ENCODE measurements at places on chromosomes 2 and 18.

GRCh38 chr2:240574386-240575100, 6.3 kb downstream of the RNPEPL1 start:
- DNase-seq: no peak

- no peak for DNase-seq
Observed at GRCh38 chr2:55019526-55020258, 30.6 kb downstream of the RTN4 start.

- no peak for DNase-seq
Observed at GRCh38 chr18:39793609-39794008, 2161.4 kb upstream of the PIK3C3 start.

DNA sequence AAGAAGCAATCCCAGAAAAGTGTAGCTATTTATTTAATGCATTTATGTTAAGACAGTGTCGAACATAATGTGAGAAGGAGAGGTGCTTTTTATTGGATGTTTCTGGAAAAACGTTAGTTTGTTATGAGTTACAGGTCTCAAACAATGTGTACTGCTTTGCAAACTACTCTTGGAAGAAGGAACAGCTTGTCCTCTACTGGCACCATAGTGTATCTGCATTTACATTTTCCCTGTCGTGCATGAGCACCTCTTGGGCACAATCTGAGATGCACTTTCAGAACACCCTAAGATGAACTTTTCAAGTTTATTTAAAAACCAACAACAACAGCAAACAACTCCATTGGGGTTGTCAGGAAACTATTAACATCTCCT, 22.8 kb downstream of the CCNYL1 start:
- no peak for DNase-seq

- DNase-seq: no peak
Observed at GRCh38 chr2:160515120-160515519, 21.5 kb upstream of the RBMS1 start.

DNA sequence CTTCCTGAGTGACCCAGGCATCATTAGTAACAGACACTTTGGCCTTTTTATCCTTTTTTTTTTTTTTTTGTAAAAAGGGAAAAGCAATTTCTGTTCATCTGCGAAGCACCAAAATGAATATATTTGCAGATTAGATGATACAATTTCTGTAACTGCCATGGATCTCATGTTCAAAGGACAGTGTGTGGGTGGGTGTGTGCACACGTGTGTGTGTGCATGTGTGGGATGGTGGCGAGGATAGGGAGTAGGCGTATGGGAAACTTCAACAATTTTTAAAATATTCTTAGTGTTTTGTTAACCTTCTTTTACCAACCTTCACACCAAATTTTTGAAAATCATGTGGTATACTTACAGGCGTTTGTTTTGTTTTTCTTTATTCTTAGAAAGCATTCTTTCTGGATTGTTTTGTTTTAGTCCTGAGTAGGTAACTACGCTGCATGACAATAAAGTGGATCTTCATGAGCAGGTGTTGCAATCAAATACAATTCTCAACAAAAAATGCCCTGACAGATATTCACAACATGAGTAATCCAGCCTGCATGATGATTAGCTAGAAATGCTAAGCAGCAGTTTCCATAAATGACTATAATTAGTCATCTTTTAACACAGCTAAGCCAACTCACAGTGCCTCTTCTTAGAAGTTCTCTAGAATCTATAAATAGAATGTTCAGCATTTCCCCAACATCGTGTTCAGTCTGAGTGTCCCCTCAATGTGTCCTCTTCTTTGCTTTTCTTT, 53.5 kb upstream of the RMDN2 start:
- no peak for DNase-seq

DNA sequence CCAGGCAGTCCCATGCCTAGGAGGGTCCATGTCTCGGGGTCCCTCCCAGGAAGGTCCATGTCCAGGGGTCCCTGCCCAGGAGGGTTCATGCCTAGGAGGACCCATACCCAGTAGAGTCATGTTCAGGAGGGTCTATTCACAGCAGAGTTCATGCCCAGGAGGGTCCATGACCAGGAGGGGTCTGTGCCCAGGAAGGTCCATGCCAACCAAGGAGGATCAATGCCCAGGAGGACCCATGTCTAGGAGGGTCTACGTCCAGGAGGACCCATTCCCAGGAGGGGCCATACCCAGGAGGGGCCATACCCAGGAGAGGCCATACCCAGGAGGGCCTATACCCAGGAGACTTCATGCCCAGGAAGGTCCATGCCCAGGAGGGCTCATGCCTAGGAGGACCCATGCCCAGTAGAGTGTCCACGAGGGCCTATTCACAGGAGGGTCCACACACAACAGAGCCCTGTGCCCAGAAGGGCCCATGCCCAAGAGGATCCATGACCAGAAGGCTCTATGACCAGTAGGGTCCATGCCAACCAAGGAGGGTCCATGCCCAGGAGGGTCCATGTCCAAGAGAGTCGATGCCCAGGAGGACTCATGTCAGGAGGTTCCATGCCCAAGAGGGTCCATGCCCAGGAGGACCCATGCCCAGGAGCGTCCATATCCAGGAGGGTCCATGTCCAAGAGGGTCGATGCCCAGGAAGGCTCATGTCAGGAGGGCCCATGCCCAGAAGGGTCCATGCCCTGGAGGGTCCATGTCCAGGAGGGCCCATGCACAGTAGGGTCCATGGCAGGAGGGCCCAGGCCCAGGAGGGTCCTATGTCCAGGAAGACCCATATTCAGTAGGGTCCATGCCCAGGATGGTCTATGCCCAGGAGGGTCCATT, 10.1 kb downstream of the GPR35 start:
- no peak for DNase-seq

DNA sequence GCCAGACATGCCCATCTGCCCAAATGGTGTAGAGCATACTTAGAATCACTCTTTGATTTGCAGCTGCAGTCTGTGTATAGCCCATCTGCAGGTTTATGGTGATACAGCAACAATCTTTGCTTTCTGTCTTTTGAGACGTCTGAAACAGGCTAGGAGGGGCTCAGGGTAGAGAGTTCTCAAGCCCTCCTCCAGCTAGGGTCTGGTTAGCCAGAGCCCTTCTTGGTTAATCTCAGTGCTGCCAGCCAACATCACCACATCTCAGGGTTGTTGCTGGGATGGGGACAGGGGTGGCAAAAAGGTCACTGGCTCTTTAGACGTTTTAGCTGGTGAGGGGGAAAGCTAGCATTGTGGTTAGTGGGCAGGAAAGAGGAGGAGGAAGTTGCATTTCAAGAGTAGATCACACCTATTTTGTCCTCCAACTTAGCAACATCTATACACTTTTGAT, 136.6 kb upstream of the ACAA2 start:
- DNase-seq: no peak

- DNase-seq: no peak
Observed at GRCh38 chr18:34729264-34729663, 19.2 kb downstream of the DTNA start.

DNA sequence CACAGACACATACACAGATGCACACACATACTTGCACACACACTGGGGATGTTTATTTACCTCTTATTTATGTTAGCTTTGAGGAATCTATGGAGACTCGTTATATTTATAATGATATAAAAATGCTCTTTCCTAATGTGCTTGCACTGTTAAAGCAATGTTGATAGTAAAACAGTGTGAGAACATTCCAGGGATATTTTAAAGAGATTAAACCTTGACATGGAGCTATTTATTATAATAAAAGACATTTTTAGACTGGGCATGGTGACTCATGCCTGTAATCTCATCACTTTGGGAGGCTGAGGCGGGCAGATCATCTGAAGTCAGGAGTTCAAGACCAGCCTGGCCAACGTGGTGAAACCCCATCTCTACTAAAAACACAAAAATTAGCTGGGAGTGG, 557.3 kb upstream of the ZNF804A start:
- no peak for DNase-seq

- no peak for DNase-seq
Observed at GRCh38 chr2:47357483-47357882, 45.5 kb upstream of the MSH2 start.

DNA sequence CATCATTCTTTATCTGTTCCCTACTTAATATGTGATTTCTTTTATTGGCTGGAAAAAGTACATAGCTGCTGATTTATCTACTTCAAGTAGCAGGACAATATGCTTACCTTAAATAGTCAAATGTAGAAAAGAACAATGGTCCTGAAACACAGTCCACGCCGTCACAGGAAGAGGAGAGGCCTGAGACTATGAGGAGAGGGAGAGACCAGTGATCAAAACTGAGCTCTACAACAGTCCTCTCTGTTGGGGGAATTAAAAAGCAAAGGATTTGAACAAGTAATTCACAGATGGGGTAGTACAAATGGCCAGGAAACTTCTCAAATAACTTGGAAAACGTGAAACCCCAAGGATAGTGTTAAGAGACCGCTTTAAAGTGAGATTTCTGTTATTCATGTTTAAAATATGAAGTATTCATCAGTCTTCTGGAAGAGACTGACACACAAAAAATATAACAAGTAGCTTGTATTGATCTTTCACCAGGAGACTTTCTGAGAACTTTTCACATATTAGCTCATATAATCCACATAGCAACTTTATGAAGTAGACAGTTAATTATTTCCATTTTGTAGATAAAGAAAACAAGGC, 20.2 kb downstream of the SCYGR8 start:
- DNase-seq: no peak

- no peak for DNase-seq
Observed at GRCh38 chr18:3384664-3385563, 65.1 kb upstream of the TGIF1 start.

DNA sequence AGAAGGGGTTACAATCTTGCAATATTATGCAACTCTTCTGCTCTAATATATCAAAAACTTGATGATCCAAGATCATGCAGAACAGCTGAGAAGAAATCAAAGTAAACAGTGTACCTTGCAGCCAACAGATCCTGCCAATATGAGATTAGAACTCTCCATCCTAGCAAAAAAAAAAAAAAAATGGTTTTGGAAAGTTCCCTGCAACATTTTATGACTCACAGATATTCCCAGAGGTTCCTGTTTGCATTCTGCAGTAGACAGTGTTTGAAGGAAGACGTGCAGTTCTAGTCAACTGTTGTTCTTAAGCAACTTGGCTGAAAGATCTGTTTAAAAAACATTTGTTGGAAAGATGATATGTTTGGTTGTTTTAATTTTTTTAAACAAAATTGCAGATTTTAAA, 103.6 kb upstream of the WDR75 start:
- no peak for DNase-seq

DNA sequence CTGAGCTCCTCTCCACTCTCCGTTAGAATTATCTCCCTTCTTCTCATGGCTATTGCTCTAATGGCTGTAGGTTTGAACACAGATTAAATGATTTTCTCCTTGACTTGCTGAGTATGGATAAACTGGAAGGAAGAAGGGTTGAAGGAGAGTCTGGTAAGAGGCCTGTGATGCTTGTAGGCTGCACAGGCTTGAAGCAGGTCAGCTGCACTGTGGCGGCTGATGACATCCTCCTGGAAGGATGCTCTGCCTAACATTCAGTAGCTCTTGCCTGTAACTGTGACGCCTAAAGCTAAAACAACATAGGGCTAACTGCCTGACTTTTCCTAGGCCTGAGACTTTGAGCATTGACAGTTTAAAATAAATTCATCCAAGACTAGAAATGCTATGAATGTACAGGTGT, 166.3 kb downstream of the MREG start:
- no peak for DNase-seq

GRCh38 chr2:177553176-177553884, 160.8 kb downstream of the AGPS start:
- DNase-seq: no peak

DNA sequence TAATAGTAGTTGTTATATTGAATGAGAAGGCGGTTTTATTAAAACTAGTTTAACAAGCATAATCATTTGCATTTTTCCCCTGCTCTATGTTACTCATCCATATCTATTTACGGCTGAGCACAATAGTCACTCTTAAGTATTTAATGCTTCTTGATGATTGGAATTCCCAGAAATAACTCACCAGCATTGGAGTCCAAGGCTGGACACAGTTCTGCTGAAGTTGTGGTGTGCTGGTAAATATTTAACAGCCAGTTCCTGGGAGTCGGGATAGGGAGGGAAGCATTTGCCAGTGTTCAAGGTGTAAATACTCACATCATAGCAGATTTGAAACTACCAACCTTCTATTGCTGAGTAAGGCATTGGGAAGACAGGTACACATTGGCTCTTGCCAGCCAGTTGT, 315.1 kb downstream of the MTX2 start:
- DNase-seq: no peak

DNA sequence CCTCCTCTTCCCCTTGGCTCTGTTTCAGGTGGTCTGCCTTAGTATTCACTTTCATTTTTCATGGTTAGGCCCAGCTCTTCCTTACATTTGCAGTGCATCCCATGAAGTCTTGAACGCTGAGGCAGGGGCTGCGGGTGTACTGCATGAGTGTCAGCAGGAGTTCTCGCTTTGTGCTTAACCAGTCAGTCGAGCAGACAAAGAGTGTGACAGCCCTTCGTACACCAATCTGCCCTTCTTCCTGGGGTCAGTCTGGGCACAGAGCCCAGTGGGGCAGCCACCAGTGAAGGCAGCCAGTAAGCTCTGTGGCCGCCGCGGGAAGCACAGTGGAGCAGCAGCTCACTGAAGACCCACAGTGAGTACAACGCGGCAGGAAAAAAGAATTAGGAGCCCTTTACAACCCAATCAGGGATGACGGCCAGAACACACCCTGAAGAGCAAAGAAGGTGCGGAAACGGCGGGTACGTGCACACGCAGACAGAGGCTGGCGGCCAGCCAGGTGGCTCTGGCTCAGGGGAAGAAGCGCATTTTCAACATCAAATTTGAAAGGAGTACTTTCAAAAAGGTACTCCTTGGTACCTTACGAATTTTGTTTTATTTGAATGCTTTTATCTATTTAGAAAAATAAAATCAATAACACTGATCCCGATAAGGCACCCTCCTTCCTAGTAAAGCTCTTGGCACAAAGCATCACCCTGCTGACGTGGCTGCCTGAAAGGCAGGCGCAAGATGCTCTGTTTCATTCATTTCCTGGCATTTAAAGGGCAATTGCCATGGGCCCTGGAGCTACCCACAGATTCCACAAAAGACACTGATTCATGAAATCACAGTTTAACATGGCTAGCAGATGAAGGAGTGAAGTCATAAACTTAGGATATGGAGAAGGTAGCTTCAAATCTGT, 47.0 kb upstream of the SEMA4C start:
- no peak for DNase-seq

- DNase-seq: no peak
Observed at GRCh38 chr2:223771475-223771874, 65.9 kb downstream of the AP1S3 start.

DNA sequence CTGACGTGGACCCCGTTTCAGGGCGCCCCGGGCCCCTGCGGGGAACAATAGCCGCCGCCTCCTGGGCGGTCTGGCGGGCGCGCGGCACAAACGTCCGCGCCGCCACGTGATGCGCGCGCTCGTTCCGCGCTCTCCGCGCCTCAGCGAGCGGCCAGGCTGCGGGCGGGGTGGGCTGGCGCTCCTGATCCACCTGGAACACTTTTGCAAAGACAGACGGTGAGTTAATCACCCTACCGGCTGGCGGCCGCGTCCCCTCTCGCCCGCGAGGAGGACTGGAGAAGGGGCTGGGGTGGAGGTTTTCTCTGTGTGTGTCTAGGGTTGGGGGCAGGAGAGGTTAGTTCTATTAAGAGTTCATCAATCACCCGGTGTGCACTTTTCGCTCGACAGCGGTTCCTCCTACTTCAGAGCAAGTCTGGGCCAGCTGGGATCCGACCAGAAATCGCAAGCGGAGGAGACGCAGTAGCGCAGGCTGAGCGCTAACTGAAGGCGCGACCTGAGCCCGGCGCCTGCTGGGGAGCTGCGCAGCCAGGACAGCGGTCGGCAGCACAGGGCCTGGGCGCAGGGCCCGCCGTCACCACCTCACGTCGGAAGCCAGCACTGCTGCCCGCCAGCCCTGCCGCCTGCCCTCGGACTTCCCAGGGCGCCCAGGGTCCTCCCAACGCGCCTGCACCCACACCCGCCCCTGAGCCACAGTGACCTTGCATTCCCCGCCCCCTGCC, 10.3 kb upstream of the HOXD1 start:
- no peak for DNase-seq
